ENCODE measurements at places on chromosomes 16 and 17.
A peak's percentile ranks its signal among the peaks of the same experiment; 100 is the strongest.

GRCh38 chr16:81158964-81159363 lies 62.8 kb upstream of the GCSH start:
- peak; percentile 57 for DNase-seq

DNA sequence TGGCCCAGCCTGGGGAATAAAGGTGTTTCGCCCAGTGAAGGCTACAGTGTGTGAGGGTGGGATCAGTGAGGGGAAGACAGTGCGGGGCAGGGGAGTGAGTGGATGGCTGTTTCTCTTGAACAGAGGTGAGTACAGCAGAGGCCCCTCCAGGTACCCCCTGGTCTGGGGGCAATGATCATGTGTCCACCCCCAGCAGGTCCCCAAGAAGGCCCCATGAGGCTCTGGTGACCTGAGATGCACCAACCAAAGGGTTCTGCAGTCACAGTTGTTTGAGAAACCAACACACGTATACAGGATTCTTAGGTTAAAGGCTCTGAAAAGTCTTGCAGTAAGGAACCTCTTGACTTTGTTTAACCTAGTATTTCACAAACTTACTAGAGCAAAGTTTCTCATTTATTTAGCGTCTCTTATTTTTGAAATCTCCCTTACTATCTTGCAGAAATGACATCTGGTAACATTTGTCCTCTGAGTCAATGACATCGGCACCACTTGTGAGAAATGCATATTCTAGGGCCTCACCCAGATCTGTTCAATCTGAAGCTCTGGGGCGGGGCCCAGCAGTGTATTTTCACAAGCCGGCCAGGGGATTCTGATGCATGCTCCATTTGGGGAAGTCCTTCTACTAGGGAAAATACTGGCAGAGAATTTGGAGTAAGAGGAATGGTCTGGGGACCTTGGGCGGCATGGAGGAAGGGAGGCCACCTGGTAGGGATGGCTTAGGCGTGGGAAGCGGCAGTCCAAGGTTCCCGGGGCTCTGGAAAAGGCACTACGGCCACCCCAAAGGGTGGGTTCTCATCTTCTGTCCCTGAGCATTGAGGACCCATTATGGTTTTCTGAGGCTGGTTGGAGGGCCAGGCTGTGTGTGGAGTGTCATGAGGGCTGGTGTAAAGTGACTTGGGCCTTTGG lies 217.3 kb downstream of the NTN1 start:
- no peak for DNase-seq

GRCh38 chr17:27577884-27578717 lies 52.9 kb upstream of the LGALS9 start:
- DNase-seq, result no peak

DNA sequence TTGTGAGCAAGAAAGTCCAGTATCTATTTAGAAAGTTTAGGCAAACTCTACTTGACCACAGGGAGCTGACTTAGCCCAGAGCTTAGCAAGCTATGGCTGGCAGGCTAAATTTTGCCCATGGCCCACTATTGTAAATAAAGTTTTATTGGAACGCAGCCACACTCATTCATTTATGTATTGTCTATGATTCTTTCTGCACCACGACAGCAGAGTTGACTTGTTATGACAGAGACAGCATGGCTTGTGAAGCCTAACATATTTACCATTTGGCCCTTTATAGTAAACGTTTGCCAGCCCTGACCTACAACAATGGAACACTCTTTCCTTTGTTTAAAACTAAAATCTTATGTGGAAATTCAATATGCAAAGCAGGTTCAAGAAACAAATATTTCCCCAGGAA lies 100.0 kb upstream of the ZFHX3 start:
- DNase-seq, result no peak

DNA sequence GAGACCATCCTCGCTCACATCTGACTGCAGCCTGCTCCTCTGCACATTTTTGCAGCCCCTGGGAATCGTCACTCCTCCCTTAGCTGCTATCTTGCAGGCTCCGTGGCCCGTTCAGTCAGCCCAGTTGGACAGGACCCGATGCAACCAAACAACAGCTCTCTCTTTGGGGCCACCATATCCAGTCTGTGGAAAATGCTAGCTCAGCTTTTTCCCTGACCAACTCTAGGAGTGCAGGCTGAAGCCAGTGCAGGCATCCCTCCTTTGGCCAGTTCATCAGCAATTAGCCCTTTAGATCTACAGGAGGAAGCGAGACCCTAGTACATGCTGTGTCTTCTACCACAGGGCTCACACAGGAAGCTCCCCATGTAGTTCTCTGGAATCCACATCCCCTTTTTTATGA lies 182.1 kb downstream of the HS3ST3A1 start:
- DNase-seq, result no peak

DNA sequence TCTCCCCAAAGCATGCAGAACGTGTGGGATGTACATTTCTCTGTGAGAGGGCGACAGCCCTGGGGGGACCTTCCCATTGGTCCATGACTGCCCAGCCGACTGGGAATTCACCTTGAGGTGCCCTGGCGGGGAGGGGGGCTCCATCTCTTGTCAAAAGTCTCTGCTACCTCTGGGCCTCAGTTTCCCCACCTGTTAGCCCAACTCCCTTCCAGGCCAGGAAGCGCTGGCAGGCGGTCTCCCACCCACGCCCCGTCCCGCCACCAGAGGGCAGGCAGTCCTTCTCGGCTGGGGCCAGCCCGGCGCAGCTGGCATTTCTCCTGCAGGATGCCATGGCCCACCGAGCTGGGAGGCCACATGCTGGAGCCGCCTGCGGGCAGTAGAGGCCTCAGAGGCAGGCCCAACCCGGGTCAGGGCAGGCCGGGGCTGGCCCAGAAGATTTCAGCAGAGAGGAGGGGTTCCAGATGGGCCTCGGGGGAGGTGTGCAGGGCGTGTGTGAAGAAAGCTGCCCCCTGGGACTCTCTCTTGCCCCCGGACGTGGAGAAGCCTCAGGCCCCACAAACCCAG lies 16.6 kb downstream of the CD7 start:
- DNase-seq, result no peak

DNA sequence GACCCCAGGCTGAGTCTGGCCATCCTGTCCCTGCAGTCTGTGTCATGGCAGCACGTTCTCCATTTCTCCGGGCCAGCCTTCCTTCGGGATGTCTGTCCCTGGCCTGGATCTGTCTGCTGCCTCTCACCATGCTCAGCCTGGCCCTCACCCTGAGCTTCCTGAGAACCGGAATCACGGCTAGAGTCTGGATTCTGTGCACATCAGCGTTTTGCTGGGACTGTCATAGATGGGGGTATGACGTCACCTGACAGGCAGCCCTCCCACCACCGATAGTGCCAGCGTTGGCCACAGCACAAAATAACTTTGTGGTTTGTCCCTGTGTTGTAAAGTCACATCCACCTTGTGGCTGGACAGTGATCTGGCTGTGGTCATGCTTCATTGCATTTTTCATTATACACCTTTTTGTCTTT lies 59.2 kb downstream of the B9D1 start:
- DNase-seq, result no peak
